Activated naive CD8-positive, alpha-beta T cell treated with anti-CD3 and anti-CD28 coated beads for 36 hours (primary cell): ENCODE measurements at places on chromosomes 16 and 17. TPM values are rescaled to one million over a fixed set of nuclear protein-coding genes. Genes with fewer than 3 reads are reported as not detected.

Gene USP22
- total RNA-seq = 178 TPM

Gene ARHGAP44
- 0.29 TPM for total RNA-seq

Gene FOXC2
- not detected for total RNA-seq

Gene CCL4
- 43.7 TPM for total RNA-seq

Gene LRRC46
- 0.46 TPM for total RNA-seq
